ENCODE measurements at places on chromosomes 7 and 10. TPM values are rescaled to one million over a fixed set of nuclear protein-coding genes. Genes with fewer than 3 reads are reported as not detected.
A peak's percentile ranks its signal among the peaks of the same experiment; 100 is the strongest.

Gene PNLIPRP3
- 0.17 TPM for total RNA-seq

Gene ATOH7
- not detected for total RNA-seq

Gene ZNF365
- total RNA-seq: 2.4 TPM

Gene OR6B1
- total RNA-seq: not detected

GRCh38 chr10:19505320-19506312 is 310.6 kb upstream of the PLXDC2 start:
- DNase-seq: no peak

DNA sequence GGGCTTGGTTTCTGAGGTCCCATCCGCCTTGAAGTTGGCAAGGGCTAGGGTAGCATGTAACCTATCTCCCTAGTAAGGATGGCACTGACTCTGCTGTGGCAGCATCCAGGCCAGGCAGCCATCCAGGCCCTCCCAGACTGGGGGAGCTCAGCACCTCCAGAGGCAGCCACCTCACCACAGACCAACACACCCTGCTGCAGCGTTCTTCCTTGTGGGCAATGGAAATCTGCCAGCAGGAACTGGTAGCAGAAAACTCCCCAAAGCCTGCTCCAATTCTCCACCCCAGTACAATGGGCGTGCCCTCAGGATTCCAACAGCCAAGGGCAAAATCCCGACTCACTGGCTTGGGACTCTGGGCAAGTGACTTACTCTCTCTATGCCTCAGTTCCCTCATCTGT is 27.5 kb downstream of the DLG5 start:
- peak; percentile 75 for DNase-seq

- DNase-seq: no peak
Measured at GRCh38 chr7:66315192-66315591, 110.1 kb downstream of the TPST1 start.

DNA sequence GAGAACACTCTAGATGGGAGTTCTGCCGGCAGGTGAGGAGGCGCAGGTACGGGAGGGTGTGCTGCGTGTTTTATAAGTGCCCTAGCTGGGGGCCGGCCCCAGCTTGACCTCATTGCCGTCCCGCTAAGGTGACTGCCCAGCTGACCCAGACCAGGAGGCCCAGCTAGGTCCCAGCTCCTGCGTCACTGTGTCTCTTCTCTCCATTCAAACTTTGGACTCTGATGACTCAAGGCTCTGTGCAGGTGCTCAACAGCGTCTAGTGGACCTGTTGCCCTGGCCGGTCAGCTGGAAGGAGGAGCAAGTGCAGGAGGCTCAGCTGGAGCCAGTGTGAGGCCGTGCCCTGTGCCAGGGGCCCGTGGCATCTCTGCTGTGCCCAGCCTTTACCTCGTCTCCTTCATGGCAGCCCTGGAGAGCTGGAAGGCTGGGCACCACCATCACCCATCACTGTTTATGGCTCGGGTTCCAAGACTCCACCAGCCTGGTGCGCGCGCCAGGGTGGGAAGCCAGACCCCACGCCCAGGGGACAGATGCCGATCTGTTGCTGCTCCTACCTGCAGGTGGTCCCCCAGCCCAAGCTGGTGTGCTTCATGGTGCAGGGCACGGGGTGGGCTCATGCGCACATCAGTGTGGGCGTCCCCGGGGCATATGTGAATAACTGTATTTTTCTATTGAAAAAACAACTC is 14.6 kb downstream of the LHPP start:
- no peak for DNase-seq

GRCh38 chr10:126618466-126618865 is 52.0 kb downstream of the C10orf90 start:
- no peak for DNase-seq

GRCh38 chr7:67771846-67772605 is 775.4 kb downstream of the TYW1 start:
- no peak for DNase-seq

DNA sequence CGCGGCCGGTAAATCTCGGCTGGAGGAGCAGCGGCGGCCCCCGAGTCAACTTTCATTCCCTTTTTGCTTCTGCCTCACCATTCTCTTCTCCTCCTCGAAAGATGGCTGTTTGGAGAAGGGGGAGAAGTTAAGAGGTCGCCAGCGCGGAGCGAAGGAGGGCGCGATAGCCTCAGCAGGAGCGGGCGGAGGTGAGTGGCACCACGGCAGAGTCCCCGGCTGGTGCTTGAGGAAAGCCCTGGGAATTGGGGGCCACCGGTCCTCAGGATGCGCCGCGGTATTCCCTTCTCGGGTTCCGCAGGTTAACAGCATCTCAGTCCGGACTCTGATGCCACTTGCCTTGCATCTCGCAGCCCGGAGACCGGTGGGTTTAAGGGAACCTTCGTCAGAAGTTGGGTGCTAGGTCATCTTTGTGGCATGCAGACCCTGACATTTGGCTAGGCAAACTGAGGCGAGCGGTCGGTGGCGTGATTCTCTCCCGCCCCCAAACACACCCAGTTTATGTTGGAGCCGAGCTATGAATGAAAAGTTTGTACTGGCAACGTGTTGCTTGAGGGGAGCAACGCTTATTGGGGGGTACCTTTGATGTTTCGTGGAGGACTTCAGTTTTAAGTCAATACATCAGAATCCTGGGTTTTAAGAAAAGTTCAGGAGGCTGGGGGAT is 59.5 kb upstream of the PRPS1L1 start:
- peak; percentile 51 for DNase-seq

GRCh38 chr7:106074257-106074656 is 37.9 kb downstream of the SYPL1 start:
- no peak for DNase-seq

- no peak for DNase-seq
Measured at GRCh38 chr7:44894888-44895580, 9.7 kb upstream of the PURB start.

- DNase-seq: no peak
Measured at GRCh38 chr10:34464000-34464399, 351.1 kb downstream of the PARD3 start.

- DNase-seq: peak; percentile 84
Measured at GRCh38 chr7:20330928-20331909, 519 bp downstream of the ITGB8 start.

DNA sequence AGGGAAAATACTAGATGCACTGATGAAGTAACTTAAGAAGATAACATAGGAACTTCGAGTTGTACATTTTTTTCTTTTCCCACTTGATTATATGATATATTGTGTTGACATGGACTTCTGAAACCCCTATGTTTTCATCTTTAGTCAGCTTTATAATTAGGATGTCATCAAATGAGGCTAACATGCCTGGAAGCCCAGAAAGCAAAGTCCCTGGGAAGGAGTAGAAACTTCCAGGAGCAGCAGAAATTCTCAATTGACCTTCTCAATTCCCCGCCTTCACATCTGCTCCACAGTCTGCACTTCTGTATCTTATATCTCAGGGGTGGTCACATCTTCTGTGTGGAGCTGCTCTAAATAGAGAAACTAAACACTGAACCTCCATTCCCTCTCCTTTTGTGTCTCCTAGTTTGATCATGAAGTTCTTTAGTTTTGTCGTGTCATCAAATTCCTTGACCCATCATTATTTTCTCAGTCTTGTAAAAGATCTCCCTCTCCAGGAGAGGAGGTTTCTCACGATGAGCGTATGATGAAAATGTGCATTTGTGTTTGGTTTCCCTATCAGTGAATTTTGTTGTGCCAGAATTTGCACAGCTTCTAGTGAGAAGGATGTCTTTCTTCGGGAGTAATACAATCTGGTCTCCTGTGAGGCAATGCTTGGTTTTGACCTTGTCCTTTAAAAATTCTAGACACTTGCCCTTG is 303.3 kb downstream of the SUGCT start:
- DNase-seq: peak; percentile 39

GRCh38 chr10:9762966-9763656 is 1254.6 kb upstream of the CELF2 start:
- peak; percentile 41 for DNase-seq
